Spinal cord (tissue), 10 donors: ENCODE measurements at places on chromosomes 11 and 22. TPM values are rescaled to one million over a fixed set of nuclear protein-coding genes. Genes with fewer than 3 reads are reported as not detected.
A peak's percentile ranks its signal among the peaks of the same experiment; 100 is the strongest.

Gene NARS2
- total RNA-seq = 27.6 TPM

Gene MTA2
- total RNA-seq = 72.9 TPM

Gene TSKU
- 7.9 TPM for total RNA-seq

Gene CST6
- 0.17 TPM for total RNA-seq

Gene CEND1
- 23.4 TPM for total RNA-seq

DNA sequence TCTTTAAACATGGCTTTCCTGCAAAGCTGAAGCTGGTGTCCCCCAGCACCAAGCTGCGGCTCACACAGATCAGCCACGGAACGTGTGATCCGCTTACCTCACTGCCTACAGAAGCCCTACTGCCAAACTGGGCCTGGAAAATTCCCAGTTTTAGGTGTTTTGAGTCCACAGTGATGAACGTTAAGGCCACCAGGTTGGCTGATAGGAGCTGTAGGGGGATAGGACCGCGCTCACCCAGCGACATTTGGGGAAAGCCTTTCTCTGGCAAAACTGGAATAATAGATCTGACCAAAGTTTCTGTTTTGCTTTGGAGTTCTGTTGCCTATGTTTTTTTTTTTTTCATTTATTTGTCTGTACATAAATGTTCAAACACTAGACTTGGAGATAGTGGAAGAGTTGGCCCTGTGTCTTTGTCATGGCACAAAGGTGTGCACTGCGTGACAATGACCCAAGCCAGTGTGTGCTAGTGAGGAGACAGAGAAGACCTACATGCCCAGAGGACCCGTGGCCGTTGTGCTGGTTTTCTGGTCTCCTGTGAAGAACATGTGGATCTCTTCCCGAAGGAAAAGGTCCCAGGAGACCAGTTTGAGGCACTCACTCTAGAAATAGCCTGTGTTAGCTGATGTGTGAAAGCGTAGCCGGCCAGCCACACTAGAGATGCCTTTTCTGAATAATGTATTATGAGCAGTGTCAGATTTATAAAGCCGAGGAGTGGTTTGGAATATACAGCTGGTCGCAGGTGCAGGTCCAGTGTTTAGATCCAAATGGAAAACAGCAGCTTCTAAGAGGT, 15.0 kb downstream of the ASPHD2 start:
- no peak overlapping the region for H3K4me3 ChIP-seq
- no peak overlapping the region for H3K27ac ChIP-seq
- peaks cover 26% of the 10 kb centered on the region for H3K36me3 ChIP-seq
- DNase-seq = no peak
- no peaks in the 10 kb centered on the region for H3K27me3 ChIP-seq

- no peak for DNase-seq
- H3K27me3 ChIP-seq = no peaks in the 10 kb centered on the region
- H3K36me3 ChIP-seq = peaks cover 47% of the 10 kb centered on the region
- no peaks in the 10 kb centered on the region for H3K4me1 ChIP-seq
- no peak overlapping the region for H3K27ac ChIP-seq
Measured at GRCh38 chr11:118373871-118374270, 14.5 kb downstream of the UBE4A start.

GRCh38 chr22:45906946-45907345, 70.0 kb downstream of the WNT7B start:
- no peak overlapping the region for H3K27ac ChIP-seq
- H3K36me3 ChIP-seq = no peaks in the 10 kb centered on the region
- no peak for DNase-seq

DNA sequence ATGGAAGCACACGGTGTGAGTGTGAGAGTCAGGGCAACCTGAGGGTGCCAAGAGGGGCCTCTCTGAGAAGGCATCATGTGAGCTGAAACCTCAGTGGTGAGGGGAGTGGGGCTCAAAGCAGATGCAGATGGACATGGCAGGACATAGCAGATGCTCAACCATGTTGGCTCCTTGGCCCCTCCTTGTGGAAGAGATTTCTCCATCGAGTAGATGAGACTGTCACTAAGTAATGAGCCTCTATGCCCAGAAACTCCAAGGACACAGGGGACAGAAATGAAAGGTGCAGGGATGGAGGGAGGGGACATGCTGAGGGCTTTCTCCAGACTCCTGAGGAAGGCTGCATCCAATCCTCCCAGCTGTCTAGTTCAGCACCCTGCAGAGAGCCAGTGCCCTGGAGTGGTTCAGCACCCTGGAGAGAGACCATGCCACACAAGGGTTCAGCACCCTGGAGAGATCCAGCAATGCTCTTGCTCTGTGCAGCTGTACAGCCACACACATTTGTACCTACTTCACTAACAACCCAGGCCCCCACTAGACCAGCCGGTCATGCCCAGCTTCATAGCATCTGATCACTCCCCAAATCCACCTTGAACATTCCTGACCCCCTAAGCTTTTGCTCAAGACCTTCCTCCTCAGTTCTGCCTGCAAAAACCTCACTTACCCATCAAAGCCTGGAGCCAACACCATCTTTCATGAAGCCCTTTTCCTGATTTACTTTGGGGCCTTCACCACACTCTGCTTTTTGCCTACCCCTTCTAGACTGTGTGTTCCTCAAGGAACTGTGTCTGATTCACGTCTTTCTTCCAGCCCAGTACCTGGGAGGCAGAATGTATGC, 252.0 kb downstream of the CTTN start:
- H3K27me3 ChIP-seq = no peaks in the 10 kb centered on the region
- DNase-seq = no peak
- no peaks in the 10 kb centered on the region for H3K36me3 ChIP-seq

DNA sequence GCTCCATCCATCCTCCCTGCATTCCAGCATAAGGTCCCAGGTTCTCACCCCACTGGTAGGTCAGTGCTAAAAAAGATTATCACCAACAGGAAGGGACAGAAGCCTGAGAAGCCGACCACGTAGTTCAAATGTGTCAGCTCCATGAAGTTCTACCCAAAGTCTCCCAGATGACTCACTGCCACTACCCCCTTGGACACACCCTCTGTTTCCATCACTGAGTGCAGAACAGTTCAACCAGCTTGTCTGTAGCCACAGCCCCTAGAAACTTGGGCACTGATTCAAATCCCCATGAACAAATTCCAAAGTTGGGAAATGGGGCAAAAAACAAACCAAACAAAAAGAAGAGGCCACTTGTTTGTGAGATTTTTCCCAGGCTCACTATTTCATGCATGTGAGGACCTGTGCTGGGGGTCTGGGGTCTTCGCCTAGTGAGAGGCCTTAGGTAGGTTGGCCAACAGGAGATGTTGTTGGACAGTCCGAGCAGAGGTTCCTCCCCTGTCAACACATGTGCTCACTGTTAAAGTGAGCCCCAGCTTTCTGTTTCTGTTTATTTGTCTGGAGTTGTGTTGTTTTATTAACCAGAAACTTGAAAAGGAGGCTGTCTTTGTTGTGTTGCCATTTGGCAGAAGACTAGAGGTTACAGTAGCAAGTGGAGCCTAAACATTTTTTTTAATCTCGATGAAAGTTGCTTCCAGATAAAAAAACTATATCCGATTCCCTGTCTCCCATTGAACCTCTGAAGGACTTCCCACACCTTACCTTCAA, 24.2 kb upstream of the FLI1 start:
- H3K27me3 ChIP-seq = peaks cover 2% of the 10 kb centered on the region
- H3K4me1 ChIP-seq = no peaks in the 10 kb centered on the region
- H3K4me3 ChIP-seq = no peak overlapping the region

GRCh38 chr22:46674367-46674781, 54.2 kb downstream of the GRAMD4 start:
- H3K4me3 ChIP-seq = no peak overlapping the region
- no peaks in the 10 kb centered on the region for H3K27me3 ChIP-seq
- peaks cover 28% of the 10 kb centered on the region for H3K4me1 ChIP-seq

GRCh38 chr11:57800444-57801182, 39.0 kb downstream of the CTNND1 start:
- peaks cover 44% of the 10 kb centered on the region for H3K36me3 ChIP-seq
- no peak overlapping the region for H3K4me3 ChIP-seq
- no peak for DNase-seq
- peak overlapping the region; percentile 52 for H3K27ac ChIP-seq

- H3K4me1 ChIP-seq = no peaks in the 10 kb centered on the region
- H3K27ac ChIP-seq = no peak overlapping the region
- no peak for DNase-seq
- no peaks in the 10 kb centered on the region for H3K27me3 ChIP-seq
- H3K36me3 ChIP-seq = no peaks in the 10 kb centered on the region
Measured at GRCh38 chr11:22674470-22675439, 8.3 kb downstream of the GAS2 start.

DNA sequence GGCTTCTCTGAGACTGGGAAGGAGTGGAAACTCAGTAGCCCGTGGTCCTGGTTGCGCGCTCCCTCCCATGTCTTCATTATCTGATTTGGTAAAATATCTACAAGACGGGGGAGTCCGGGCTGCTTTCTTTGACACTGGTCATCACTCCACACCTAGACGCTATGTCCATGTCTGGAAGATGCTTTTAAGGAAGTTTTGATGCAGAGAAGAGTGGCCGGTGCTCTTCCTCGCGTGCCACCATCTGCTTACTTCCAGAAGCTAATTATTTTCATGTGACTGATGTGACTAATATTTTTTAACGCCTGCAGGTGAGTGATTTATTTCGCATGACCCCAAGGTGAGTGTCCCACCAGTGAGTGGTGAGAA, 339 bp upstream of the TRIM21 start:
- H3K4me3 ChIP-seq = peak overlapping the region; percentile 76
- no peaks in the 10 kb centered on the region for H3K27me3 ChIP-seq
- peaks cover 12% of the 10 kb centered on the region for H3K4me1 ChIP-seq
- H3K36me3 ChIP-seq = peaks cover 4% of the 10 kb centered on the region

DNA sequence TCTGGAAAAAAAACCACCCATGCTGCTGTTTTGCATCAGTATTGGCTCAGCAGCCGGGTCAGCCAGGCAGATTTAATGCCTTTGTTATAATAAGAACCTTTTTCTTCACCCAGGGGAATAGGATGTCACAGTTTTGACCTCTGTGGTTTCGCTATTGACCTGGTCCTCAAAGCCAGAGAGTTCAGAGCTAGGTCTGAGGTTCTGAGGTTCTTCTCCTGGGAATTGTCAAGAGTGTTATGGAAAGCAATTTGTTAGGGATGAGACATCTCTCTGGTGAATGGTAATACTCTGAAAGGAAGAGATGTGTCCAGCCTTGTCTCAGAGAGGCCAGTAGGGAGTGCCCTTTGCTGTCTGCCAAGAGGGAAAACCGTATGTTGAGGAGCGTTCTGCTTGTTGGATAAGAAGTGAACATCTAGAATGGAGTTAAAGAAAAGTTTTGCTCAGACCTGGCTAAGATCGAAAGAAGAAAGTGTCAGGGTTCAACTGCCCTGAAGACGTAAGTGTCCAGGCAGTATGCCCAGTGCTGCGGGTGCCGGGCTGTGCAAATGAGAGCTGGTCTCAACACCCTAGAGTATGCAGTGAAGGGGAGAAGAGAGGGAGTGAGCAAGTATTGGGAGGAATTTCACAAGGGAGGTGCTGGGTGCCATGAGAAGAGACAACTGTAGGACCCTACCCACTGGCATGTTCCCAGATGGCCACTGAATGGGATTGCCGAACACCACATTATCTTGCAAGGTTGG, 150.9 kb upstream of the TTC12 start:
- DNase-seq = no peak
- no peak overlapping the region for H3K4me3 ChIP-seq
- no peaks in the 10 kb centered on the region for H3K36me3 ChIP-seq
- H3K27ac ChIP-seq = peak overlapping the region; percentile 51

- no peaks in the 10 kb centered on the region for H3K27me3 ChIP-seq
- no peak for DNase-seq
- no peak overlapping the region for H3K4me3 ChIP-seq
- H3K27ac ChIP-seq = no peak overlapping the region
Measured at GRCh38 chr11:43985386-43985752, 42.9 kb downstream of the C11orf96 start.

DNA sequence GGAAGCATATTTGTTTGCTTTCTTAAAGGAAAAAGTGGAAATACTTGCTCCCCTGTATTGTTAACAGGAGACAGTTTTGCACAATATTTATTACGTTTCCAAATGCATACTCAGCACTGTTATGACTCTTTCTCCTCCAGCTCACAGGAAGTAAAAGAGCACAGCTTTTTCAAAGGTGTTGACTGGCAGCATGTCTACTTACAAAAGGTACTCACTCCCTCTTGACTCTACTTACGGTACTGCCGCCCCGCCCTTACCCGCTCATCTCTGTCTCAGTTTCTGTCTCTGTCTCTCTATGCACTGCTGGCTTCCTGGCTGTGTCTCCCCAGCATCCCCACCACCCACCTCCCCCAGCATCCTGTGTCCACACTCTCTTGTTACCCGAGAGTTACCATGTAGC, 32.2 kb upstream of the MYO18B start:
- H3K27ac ChIP-seq = no peak overlapping the region
- peaks cover 15% of the 10 kb centered on the region for H3K36me3 ChIP-seq
- no peaks in the 10 kb centered on the region for H3K4me1 ChIP-seq
- H3K4me3 ChIP-seq = no peak overlapping the region
- H3K27me3 ChIP-seq = no peaks in the 10 kb centered on the region
- DNase-seq = no peak

DNA sequence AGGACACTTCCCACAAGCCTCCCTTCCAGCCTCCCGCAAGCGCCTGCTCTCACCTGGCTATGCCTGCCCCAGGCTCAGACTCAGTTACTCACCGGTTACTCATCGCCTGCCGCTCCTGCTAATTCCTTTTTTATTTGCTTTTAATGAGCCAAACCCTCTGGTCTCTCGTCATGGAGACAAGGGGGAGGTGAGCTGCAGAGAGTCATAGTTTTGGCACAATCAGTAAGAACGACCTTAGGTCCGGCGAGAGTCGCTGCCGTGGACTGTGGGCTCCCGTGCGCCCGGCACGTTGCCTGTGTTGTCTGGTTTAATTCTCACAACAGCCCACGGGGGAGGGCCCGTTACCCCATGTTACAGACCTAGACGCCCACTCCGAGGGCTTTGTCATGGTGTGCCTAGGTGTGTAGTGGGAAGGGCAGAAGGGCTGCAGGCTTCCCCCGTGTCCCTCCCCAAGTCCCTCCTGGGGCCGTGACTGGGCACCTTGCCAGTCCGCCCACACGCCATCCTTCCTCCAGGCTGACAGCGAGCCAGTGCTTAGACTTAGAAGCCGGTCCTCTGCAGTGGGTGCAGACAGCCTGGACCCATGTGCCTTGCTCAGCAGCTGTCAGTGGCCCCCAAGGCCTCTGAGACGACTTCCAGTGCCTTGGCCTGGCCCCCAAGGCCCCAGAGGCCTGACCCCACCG, 42.2 kb downstream of the WNT7B start:
- peaks cover 19% of the 10 kb centered on the region for H3K4me1 ChIP-seq
- H3K27ac ChIP-seq = no peak overlapping the region

GRCh38 chr22:30855677-30856518, 112.7 kb downstream of the MORC2 start:
- H3K4me1 ChIP-seq = peaks cover 3% of the 10 kb centered on the region
- no peak for DNase-seq
- no peaks in the 10 kb centered on the region for H3K36me3 ChIP-seq
- H3K27me3 ChIP-seq = no peaks in the 10 kb centered on the region

DNA sequence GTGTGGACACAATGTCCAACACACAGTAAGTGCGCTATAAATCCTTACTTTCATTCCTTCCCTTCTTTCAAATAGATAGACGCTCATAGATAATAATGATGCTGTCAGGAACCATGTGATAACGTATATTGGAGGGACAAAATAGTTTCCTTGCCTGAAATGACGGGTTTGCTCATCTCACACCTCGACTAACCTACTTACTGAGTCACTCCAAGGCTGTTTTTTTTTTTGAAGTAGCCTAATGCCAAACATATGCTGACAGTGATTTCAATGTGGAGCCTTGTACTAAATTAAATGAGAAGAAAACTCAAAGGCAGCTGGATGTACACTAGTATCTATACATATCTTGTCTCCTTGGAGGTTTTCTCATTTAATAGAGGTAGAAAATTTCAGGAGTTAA, 400.5 kb downstream of the NELL1 start:
- no peaks in the 10 kb centered on the region for H3K27me3 ChIP-seq
- no peak overlapping the region for H3K27ac ChIP-seq
- no peak overlapping the region for H3K4me3 ChIP-seq
- no peak for DNase-seq

GRCh38 chr11:28735511-28735910, 627.3 kb downstream of the METTL15 start:
- no peak for DNase-seq
- no peaks in the 10 kb centered on the region for H3K4me1 ChIP-seq
- H3K27ac ChIP-seq = no peak overlapping the region
- H3K27me3 ChIP-seq = no peaks in the 10 kb centered on the region
- H3K36me3 ChIP-seq = no peaks in the 10 kb centered on the region
